ENCODE measurements at places on chromosomes 12 and 14.

GRCh38 chr12:71415336-71416231 is 24.0 kb upstream of the LGR5 start:
- no peak for DNase-seq

DNA sequence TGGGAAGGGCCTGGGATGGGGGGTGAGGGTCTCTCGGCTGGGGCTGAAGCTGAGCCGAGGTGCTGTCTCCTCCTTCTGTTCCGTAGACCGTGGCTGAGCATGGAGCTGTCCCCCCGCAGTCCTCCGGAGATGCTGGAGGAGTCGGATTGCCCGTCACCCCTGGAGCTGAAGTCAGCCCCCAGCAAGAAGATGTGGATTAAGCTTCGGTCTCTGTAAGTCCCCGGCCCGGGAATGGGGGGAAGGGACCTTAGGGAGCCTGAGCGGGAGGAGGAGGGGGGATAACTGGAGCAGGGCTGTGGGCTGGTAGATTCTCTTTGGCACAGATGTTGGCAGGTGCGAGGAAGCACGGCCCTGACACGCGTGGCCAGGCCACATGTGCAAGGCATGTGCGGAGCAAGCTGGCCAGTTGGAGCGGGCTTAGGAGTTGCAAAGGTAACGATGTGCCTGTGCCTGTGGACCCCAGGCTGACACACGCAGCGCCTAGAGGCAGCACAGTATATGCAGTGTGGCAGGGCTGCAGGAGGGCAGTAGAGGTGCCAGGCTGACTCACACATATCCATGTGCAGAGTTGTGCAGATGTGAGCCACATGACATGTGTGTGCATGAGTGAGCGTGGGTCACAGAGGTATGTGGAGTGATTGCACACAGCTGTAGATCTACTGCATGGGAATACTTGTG is 512 bp downstream of the PDE1B start:
- no peak for DNase-seq

DNA sequence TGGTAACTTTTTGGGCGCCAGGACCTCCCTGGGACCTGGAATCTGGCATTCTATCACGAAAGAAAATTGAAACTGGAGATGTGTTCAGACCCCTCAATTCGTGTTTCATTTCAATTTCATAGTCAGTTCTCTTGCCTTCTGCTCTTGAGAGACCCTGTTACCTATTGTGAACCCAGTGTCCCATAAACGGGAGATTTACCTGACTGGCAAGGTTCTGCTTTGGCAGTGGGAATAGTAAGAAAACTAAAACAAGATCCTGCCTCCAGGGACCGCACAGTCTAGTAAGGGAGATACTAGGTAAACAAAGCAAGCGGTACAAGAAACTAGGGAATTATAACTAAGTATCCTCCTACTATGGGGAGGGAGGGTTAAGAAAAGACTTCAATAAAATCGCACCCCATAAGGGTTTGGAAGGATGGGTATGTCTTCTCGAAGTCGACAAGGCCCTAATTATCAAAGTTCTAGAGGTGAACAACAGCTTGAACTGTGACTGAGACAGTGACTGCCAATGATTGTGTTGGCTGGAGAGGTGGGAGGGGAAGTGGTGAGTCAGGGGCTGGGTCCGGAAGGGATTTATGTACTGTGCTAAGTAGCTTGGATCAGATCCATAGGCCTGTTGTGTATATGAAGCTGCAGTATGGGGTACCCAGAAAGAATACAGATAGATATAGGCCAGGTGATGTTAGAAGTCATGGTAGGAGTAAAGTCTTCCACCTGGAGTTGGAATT is 754 bp downstream of the ACSS3 start:
- DNase-seq = peak; percentile 27

DNA sequence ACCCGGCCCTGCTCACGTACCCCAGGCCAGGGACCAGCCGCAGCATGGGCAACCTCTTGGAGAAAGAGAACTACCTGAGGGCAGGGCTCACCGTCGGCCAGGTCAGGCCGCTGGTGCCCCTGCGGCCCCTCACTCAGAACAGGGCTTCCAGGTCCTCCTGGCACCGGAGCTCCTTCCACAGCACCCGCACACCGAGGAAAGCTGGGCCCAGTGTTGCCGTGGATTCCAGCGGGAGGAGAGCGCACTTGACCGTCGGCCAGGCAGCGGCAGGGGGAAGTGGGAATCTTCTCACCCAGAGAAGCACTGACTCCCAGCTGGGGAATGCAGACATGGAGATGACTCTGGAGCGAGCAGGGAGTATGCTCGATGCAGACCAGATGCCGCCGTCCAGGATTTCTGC is 7.9 kb upstream of the VAMP1 start:
- no peak for DNase-seq

DNA sequence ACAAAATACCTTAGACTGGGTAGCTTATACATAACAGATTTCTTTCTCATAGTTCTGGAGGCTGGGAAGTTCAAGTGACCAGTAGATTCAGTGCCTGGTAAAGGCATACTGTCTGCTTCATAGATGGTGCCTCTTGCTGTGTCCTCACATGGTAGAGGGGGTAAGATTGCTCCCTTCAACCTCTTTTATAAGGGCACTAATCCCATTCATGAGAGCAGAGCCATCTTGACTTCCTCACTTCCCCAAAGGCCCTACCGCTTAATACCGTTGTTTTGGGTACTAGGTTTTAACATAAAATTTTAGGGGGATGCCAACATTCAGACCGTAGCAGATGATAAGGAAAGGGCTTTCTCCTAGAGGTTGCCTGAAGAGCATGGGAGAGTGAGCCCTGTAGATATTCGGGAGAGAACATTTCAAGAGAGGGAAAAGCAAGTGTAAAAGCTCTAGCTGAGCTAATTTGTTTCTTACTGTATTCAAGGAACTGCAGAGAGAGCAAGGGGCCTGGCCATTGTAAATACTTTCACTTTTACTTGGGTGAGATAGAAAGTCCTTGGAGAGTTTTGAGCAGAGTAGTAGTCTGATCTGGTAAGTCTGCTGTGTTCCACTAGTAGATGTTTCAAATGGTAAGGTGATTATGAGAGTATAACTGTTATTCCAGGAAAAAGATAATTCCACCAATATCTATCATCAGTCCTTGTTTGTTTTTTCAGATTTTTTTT is 27.3 kb downstream of the FRS2 start:
- no peak for DNase-seq

DNA sequence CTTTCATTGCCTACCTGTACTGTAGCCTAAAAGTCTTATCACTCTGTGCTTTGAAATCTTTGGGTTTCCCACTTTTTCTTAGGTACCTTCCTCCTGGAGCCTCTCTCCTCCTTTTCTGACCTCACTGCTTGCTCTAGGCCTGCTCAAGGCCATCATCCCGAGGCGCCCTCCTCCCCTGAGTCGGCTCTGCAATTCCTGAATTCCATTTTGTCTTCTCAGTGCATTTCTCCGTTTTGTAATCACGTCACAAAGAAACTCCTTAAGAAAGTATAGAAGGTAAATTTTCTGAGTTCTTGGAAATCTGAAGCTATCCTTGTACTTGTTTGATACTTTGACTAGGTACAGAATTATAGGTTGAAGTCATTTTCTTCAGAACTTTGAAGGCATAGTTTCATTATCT is 25.2 kb downstream of the ZC3H14 start:
- DNase-seq = no peak

DNA sequence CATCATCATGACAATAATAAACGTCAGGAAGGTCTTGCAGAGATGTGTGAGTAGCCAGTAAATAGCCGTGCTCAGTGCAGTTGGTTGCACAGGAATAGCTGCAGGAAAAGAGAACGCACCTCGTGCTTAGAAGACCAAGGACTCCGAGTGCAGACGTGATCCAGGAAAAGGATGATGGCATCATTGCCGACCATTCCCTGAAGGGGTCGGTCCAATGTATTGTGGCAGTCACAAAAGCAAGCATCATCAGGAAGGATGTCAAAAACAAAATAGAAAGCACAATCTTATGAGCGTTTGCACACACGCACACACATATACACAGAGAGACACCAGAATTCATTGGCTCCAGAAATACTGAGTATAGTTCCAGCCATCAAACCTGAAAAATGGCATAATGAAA is 12.8 kb downstream of the DUSP6 start:
- peak; percentile 42 for DNase-seq

GRCh38 chr12:107568718-107569117 is 116.9 kb upstream of the PWP1 start:
- DNase-seq = no peak

DNA sequence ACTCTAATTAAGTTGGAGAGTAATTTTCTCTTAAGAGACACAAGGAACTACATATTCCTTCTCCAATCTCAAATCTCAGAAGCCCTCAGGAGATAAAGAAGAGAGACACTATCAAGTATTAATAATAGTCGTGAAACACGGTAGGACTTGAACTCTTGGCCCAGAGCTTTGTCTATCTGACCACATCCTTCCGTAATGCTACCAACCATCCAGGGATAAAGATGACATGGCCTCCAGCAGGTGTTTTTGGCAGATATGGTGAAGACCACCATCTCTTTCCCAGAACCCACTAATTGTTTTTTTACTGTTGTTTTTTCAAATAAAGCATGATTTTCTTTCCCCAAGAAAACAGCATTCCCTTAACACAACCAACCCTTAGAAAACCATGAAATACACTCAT is 3.4 kb downstream of the ZNF384 start:
- no peak for DNase-seq

GRCh38 chr12:53011889-53012288 is 5.6 kb downstream of the EIF4B start:
- no peak for DNase-seq

DNA sequence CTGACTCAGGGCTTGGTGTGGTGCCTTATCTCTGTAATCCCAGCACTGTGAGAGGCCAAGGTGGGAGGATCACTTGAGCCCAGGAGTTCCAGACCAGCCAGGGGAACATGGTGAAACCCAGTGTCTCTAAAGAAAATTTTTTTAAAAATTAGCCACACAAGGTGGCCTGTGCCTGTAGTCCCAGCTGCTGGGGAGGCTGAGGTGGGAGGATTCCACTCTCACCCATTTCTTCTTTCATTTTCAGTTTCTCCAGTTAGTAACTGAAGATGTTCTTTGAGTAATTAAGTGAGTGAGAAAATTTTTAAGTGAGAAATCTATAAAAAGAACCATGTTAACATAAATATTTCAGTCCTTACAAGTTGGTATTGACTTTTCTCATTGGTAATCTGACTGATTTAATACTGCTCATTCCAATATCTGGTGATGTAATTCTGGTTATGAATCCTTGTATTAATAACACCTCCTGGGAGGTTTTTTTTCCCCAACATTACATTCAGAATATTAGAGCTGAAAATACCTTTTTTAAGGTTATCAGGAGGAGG is 6.1 kb downstream of the METTL3 start:
- DNase-seq = no peak

DNA sequence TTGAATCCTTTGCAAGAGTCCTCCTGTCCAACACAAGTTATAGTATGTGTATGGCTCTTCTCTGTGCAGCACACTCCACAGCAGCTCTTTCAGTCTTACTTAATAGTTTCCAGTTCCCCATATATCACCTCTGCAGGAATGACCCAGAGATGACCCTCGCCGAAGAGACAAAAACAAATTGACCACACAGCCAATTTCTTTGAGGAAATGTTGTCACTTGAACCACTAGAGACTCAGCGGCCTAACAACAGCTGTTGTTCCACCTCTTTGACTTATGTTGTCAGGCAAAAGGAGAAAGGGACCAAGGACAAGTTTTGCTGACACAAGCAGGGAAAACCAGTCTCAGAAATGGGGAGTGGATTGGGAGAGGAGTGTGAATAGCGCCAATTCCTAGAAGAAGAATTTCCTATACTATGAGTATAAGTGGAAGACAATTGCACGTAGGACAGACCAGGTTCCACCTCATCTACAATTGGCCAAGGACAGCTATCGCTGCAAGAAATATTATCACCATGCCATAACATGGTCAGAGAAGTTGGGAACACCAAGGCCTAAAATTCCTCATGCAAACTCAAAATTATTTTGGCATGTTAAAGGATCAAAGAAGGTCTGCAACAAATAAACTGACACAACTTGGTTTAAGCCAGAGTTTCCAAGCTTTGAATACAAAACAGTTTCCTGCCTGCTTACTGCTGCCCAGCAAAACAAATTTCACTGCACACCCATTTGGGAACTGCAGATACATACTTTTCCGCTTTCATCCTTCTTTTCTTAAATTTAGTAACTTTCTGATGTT is 41.7 kb upstream of the ITPR2 start:
- DNase-seq = peak; percentile 37

- DNase-seq = no peak
Measured at GRCh38 chr12:5872745-5873144, 72.3 kb downstream of the ANO2 start.

GRCh38 chr14:99517643-99518381 is 36.6 kb downstream of the CCNK start:
- DNase-seq = no peak

DNA sequence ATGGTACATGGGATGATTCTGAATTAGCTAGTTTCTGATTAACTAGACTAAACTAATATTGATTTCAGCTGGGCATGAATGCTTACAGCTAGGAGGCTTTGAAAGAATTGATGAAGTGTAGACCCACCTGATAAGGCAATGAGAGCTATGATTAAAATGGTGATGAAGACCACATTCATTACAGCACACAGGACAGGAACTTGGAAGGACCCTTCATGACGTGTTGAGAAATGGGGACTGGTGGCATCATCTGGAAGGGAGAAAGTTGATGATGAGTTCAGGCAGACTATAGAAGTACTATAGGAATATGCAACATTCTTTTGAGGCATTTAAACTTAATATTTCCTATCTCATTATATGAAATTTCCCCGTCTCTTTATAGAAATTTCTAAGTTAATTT is 4.5 kb downstream of the CD69 start:
- no peak for DNase-seq

- DNase-seq = peak; percentile 26
Measured at GRCh38 chr12:130832561-130833209, 6.4 kb downstream of the STX2 start.

DNA sequence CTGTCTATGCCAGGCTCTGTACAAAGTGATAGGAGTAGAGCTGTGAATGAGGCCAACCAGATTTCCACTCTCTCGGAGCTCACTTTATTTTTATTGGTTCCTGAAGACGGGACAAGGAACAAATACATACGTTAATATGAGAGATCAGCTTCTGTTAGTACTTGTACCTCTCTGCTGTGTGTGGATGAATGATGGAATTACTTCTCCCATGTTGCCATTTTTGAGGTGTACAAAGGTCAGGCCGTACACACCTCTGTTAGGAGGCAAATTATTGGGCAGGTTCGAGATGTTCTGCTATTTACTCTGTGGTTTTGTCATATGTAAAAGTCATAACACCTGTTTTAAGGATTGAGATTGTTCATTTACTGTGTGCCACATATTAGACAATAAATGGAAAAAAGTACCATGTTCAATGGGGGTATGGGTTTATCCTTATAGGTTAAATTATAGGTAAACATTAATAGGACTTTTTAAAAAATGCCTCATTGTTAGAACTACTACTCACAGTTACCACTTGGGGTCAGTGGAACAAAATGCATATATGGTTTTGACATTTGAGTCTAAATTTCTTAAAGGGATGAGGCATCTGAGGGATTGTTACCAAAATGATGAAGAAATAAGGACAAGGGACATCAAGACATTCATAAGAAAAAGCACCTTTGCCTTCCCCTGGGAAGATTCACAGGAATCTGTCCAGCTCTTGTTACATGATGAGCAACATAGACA is 26.9 kb downstream of the WBP11 start:
- peak; percentile 28 for DNase-seq

GRCh38 chr12:84502907-84503787 is 409.5 kb downstream of the SLC6A15 start:
- DNase-seq = peak; percentile 59
